ENCODE measurements at places on chromosomes 1 and 21.
A peak's percentile ranks its signal among the peaks of the same experiment; 100 is the strongest.

DNA sequence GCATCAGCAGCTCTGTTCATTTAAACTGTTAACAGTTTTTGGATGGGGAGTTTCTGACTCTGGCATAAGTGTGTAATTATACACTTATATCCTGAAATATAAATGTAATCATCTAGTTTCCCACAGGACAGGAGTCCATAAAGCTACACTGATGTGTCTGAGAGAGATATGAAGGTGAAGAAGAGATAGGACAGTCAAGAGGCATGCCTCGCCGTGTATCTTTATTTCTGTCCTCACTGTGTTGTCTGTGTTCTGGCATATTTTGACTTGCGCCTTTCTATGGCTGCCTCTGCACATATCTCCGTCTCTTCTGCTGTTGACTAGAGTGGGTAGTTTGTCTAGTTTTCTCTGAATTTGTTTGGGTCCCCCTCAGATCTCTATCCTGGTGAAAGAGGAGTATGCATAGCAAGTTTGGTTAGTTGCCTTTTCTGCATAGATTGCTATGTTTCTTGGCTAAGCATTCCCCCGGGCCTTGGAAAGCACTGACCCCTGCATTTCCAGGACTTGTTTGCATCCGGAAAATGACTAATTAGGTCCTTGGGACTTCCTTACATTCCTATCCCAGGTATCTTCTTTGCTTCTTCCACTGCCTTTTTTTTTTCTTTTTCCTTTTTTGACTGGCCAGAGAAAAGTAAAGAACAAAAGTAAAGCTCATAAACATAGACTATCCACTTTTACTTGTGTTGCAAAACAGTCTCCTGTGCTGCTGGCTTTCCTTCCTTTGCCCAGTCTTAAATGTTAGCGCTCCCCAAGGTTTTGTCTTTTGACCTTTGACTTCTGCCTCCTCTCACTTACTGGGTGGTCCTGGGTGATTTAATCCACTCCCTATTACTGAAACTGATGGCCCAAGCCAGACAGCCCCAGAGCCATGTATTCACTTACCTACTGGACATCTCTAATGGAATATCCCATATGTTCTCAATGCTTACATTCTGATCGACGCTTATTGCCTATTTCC lies 27.6 kb upstream of the CNN3 start:
- no peak for DNase-seq

GRCh38 chr1:15343729-15344128 lies 66.0 kb upstream of the EFHD2 start:
- peak; percentile 61 for DNase-seq

- DNase-seq: no peak
Observed at GRCh38 chr1:236113324-236114032, 28.9 kb upstream of the GPR137B start.

DNA sequence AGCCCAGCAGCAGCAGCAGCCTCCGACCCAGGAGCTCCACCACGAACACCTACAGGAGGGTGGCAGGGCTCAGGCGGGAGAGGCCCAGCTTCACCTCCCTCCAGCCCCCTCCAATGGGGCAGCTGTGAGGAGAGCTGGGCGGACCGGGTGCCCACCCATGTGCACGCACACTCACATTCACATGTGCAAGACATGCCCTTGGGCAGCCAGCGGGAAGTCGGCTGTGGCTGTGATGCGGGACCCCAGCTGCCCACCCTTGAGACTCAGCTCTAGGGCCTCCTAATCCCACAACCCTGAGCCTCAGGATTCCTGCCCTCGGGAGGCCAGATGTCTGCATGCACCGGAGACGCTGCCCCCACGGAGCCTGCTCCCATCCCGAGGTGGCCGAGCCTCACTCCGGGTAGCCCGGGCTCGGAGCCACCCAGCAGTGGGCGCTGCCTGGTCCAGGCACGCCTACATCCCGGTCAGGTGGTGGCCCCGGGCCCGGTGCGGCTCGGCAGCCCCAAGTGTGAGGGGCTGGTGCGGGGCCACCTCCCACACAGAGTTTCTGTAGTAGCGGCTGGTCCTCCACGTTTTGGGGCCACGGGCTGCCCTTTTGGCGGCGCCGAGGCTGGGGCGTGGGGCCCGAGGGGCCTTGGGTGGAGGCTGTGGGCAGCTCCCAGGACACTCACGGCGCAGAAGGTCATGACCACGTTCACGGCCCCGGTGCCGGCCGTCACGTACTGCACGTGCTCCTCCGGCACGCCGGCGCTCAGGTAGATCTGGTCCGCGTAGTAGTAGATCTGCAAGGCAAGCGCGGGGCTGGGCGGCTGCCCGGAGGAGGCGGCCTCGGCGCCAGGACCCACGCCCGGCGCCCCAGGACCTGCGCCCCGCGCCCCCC lies 12.9 kb upstream of the SLC2A7 start:
- no peak for DNase-seq

DNA sequence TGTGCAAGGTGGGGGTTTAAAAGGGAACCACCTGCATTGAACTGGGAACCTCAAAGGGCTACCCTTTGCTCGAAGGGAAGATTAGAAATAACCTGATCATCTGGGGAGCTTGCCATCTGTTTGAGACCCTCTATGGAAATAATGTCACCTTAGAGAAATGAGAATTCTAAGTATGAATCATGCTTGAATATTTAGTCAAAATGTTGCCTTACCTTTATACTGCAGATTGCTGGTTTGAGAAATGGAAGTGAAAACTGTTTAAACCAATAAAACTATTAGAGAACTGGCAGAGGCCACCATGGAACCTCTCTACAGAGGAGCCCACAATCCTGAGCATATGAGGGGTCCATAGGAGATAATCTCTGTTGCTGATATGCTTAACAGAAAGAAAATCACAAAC lies 131.2 kb upstream of the FAM78B start:
- no peak for DNase-seq

- DNase-seq: no peak
Observed at GRCh38 chr1:203999618-204000017, 73.3 kb upstream of the SOX13 start.

- peak; percentile 66 for DNase-seq
Observed at GRCh38 chr1:24149866-24150233, 6.9 kb upstream of the IL22RA1 start.

GRCh38 chr1:113981962-113982931 lies 3.0 kb downstream of the OLFML3 start:
- peak; percentile 62 for DNase-seq

GRCh38 chr1:197928849-197929336 lies 11.7 kb downstream of the LHX9 start:
- peak; percentile 75 for DNase-seq

Measured in hematopoietic multipotent progenitor cell treated with erythropoietin and hydrocortisone succinate and interleukin-3 and kit ligand, for 4 days (in vitro differentiated cells).